ENCODE measurements at places on chromosomes 5 and 9. TPM values are rescaled to one million over a fixed set of nuclear protein-coding genes. Genes with fewer than 3 reads are reported as not detected.

ISCA1 gene
- 63.4 TPM for total RNA-seq

C6 gene
- not detected for total RNA-seq

OBP2B gene
- total RNA-seq: not detected

SPATA9 gene
- total RNA-seq: 1.3 TPM

MBLAC2 gene
- 4.8 TPM for total RNA-seq

CYLC2 gene
- not detected for total RNA-seq

ENTREP1 gene
- not detected for total RNA-seq

TAF11L10 gene
- total RNA-seq: not detected

CD14 gene
- 7.0 TPM for total RNA-seq

WNT8A gene
- not detected for total RNA-seq

DNA sequence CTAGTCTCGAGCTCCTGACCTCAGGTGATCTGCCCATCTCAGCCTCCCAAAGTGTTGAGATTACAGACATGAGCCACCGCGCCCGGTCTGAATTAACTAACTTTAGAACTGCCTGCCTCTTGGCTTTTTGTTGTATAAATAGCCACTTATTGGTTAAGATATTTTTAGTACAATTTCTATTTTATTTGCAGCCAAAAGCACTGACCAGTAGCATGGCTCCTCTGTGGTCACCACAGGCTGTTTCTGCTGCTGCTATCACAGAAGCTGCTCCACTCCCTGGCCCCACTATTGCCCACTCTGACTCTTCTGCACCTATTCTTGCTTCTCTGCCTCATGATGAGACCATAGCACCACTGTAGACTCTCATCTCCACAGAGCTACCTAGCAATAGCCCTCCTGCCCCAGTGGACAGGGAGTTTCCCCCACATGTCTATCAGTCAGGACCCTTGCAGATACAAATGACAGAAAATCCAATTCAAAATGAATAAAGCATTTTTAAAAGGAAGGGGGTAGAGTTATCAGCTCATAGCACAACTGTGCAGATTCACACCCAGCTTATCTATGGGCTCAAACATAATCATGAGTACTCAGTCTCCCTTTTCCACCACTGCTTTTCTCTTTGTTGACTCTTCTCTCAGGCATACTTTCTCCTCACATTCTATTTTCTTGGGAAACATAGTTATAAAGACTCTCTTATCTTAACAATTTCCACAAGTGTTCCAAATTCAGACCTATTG lies 151.8 kb upstream of the EPB41L4A start:
- no peaks in the 10 kb centered on the region for H3K36me3 ChIP-seq
- DNase-seq: no peak
- no peaks in the 10 kb centered on the region for H3K4me1 ChIP-seq
- no peak overlapping the region for H3K27ac ChIP-seq
- H3K27me3 ChIP-seq: no peaks in the 10 kb centered on the region
- H3K4me3 ChIP-seq: no peak overlapping the region

DNA sequence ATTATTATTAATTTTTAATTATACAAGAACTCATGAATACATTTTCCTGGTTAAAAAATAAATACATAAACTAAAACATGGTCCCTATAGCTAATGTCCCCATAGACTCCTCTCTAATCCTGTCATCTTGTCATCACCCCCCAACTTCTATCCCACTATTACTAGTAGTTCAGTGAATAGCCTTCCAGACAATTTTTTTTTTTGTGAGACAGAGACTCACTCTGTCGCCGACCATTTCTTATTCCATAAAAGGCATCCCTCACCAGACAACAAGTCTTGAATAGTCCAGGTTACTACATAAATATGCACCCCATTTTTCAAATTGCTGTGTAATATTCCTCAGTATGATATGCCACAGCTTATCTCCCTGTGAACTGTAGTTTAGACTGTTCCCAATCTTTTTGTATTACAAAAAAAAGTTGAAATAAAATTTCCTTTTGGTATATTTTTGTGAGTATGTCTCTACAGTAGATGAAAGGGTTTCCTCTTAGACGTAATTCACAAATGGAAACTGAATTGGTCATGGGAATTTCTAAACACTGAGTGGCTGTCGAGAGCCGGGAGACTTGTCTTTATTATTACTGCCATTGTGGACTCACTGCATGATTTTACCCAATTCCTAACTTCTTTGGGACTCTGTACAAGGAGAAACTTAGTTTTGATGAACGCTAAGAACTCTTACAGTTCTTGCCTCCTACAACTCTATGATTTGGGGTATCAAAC lies 6.4 kb upstream of the ABLIM3 start:
- no peaks in the 10 kb centered on the region for H3K27me3 ChIP-seq
- H3K36me3 ChIP-seq: no peaks in the 10 kb centered on the region
- H3K27ac ChIP-seq: no peak overlapping the region
- no peak for DNase-seq

- H3K27me3 ChIP-seq: no peaks in the 10 kb centered on the region
- no peak overlapping the region for H3K4me3 ChIP-seq
- no peaks in the 10 kb centered on the region for H3K4me1 ChIP-seq
- DNase-seq: no peak
- H3K36me3 ChIP-seq: no peaks in the 10 kb centered on the region
Measured at GRCh38 chr9:68969538-68969937, 44.4 kb downstream of the PRKACG start.

DNA sequence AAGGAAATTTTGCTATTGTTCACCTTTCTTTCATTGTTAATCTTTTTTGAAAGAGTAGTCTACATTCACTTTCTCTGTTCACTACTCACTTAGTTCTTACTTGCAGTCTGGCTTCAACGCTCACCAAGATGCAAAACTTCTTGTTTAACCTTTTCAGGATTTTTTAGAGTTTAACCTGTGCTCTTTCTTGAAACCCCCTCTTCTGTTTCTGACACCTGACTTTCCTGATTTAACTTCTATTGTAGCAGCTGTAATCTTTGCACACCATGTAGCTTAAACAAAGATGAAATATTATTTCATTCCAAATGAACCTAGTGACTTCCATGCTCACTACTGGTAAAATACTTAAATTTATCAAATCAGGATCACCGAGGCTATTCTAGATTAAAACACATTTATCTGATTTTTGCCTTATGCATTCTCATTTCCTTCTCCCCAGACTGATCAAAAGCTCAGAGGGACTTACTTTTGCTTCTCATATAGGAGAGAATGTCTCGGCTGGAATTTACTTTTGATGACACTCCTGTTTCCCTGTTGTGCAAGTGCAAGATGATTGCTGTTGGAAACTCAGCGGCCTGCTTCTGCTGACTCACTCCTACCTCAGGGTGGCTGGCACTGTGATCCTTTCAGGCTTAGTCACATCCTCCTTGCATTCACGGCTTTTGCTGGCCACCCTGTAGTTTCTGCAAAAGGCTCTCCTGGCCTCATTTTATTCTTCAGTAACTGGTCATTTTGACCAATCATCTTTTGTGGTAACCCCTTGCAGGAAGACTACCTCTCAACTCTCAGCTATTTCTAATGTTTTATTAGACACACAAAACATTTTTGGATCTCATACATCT lies 109.3 kb upstream of the IFNE start:
- H3K4me1 ChIP-seq: no peaks in the 10 kb centered on the region
- no peaks in the 10 kb centered on the region for H3K36me3 ChIP-seq
- no peak overlapping the region for H3K27ac ChIP-seq
- peaks cover under 1% of the 10 kb centered on the region for H3K27me3 ChIP-seq

DNA sequence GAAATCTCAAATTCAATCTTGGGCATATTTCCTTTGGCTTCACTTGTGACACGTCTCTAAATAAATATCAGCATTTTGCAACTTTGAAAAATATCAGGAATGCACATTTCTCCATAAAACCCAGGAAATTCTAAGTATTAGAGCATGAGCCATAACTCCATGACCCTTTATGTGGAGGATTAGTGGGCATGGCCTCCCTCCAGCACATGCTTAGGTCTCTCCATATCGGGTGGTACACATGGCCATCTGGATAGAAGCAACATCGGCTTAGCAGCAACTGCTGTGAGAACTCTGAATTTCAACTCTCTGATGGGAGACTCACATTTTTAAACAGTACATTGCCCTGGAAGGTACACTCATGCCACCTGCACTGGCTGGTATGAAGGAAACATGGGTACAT lies 73.7 kb upstream of the EGFLAM start:
- H3K27ac ChIP-seq: no peak overlapping the region
- no peak overlapping the region for H3K4me3 ChIP-seq

DNA sequence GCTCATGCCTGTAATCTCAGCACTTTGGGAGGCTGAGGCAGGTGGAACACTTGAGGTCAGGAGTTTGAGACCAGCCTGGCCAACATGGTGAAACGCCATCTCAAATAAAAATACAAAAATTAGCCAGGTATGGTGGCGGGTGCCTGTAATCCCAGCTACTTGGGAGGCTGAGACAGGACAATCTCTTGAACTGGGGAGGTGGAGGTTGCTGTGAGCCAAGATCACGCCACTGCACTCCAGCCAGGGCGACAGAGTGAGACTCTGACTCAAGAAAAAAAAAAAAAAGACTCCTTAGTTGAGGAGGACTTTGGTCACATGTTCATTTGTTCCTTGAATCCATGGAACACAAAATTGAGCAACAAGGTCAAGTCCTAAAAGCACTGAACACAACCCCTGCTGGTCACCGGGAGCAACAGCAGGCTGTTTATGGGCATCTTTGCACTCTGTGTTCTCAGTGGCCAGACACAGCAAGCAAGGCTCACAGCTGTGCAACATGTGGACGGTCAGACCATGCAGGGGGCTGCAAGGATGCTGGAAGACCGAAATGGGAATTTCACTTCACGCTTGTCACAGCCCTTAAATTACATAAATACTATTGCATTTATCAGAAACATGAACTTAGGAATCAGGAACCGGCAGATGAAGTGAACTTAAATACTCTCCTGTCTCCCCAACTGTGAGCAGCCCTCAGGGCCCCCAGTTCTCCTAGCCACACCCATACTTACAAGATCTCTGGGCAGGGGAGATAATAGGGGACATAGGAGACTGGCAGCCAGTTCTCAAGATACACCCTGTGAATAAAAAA lies 2.8 kb downstream of the GBGT1 start:
- DNase-seq: peak; percentile 73
- H3K4me1 ChIP-seq: peaks cover 16% of the 10 kb centered on the region
- H3K4me3 ChIP-seq: no peak overlapping the region
- H3K27me3 ChIP-seq: peaks cover 3% of the 10 kb centered on the region

- peak; percentile 55 for DNase-seq
- peak overlapping the region; percentile 45 for H3K4me3 ChIP-seq
- H3K27me3 ChIP-seq: peaks cover 23% of the 10 kb centered on the region
Measured at GRCh38 chr9:95048225-95049087, 269.1 kb downstream of the FANCC start.

- no peaks in the 10 kb centered on the region for H3K27me3 ChIP-seq
- no peak for DNase-seq
- no peaks in the 10 kb centered on the region for H3K36me3 ChIP-seq
- H3K4me3 ChIP-seq: no peak overlapping the region
- no peak overlapping the region for H3K27ac ChIP-seq
Measured at GRCh38 chr9:125630436-125630835, 76.6 kb downstream of the MAPKAP1 start.

GRCh38 chr9:22363421-22363887 lies 83.2 kb upstream of the DMRTA1 start:
- H3K4me1 ChIP-seq: no peaks in the 10 kb centered on the region
- no peak overlapping the region for H3K4me3 ChIP-seq
- no peaks in the 10 kb centered on the region for H3K36me3 ChIP-seq
- no peaks in the 10 kb centered on the region for H3K27me3 ChIP-seq
- no peak for DNase-seq
- H3K27ac ChIP-seq: no peak overlapping the region

- no peaks in the 10 kb centered on the region for H3K27me3 ChIP-seq
- no peak for DNase-seq
- H3K27ac ChIP-seq: no peak overlapping the region
- H3K36me3 ChIP-seq: no peaks in the 10 kb centered on the region
- H3K4me1 ChIP-seq: no peaks in the 10 kb centered on the region
- no peak overlapping the region for H3K4me3 ChIP-seq
Measured at GRCh38 chr5:57448751-57449150, 33.9 kb downstream of the ACTBL2 start.

DNA sequence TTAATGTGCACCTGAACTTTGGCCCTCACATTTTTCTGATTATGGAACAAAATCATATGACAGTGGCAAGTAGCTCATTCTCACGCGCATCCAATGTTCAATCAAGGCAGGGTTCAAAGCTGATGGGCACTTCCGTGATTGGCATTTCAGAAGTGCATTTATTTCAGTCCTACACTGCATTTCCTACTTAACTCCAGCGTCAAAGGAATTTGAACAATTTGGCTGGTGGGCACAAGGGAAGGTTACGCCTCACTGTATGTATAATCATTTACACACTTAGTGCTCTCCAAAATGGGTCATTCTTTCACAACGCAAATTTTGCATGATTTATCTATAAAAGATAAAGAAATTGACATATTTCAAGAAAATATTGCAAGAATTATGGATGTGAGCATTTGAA lies 167.9 kb upstream of the VLDLR start:
- no peak for DNase-seq
- no peaks in the 10 kb centered on the region for H3K4me1 ChIP-seq
- H3K27ac ChIP-seq: no peak overlapping the region
- H3K27me3 ChIP-seq: no peaks in the 10 kb centered on the region

Measured in natural killer cell (primary cell).